NCI-H1436 treated with DMSO at 0.1 percent for 48 hours (cell line): ENCODE measurements at places on chromosomes 6 and 20.

GRCh38 chr6:129606664-129607063, 103.3 kb downstream of the ARHGAP18 start:
- no peak for DNase-seq

DNA sequence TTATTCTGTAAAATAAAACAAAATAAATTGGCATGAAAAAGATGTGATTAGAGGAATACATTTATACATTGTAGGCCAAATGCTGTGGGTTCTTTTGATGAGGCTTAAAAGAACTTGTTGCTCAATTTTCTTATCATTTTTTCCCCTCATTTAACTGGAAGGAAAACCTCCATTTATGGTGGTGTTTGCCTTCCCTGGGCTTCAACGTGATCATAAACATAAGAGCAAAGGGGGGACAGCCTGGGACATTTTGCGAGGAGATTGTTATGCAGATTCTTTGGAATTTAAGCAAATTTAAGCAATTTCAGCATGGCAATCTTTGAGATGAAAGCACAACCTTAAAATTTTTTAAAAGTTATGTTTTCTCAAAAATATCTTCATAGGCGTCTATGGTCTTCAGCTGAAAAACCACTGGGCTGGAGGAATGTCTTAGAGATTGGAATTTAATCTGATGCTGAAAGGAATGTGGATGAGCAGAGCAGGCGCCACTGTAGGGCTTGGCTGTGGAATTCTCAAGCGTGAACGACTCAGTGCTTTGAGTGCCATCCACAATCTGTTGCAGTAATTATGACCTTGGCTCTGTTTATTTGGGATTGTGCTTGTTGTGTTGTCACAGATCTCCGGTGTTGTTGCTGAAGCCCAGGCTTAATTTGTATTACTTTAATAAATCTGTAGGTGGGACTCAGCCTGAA, 149.4 kb upstream of the MLIP start:
- DNase-seq: no peak

DNA sequence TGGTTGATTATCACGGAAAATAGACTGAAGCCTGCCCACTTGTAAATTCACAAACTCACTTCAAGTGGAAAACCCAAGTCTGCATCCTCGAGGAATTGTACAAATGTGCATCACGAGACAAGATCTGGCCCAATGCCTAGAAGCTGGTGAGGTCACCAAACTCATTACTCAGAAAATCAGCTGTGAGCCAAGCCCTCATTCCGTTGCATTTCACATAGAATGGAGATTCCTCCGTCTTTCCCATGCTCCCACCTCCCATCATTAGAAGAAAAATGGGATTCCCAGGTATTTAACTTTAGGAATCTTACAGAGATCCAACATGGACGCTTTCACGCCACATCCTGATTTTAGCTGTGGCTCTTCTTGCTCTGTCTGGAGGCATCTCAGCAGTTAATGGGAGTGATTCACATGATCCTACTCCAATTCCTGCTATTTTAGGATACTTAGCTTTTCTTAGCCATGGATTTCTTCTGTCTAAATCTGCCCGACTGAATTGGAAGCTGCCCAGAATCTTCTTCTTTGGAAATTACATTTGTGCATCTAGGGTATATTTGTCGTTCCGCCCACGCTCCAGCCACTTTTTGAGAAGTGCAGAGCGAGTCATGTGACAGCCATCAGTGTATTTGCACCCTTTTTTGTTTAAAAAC, 68.7 kb upstream of the STMND1 start:
- DNase-seq: no peak

DNA sequence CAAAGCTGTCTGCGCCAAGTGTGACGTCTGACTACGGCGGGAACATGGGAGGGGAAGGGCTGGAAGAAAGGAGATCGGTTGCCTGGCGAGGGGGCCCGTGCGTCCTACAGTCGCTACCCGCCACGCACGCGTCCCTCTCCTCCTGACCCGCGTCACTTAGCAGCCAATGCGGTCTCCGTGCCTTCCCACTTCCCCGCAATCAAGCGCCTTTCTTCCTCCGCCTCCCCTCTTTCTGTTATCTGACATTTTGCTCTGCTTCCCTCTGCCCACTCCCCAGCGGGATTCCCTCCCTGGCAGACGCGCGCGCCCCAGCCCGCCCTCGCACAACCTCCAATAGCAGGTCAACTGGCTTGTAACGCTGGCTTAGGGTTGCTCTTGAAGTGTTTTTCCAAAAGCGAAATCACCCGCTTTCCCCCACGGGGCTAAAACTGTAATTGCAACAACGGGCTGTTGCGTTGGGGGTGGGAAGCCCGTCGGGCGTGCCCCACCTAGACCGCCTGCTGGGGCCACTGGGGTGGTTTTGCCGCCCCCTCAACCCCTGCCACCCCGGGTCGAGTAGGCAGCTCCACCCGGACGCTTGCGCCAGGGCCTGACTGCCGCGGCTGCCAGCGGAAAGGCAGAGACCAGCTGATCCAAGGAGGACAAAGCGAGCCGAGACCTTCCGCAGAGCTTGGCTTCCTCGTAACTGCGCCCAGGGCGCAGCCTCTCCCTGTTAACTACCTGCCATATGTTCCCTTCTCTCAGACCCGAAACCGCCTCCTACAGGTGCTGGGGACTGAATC, 6.2 kb upstream of the SOX4 start:
- no peak for DNase-seq

DNA sequence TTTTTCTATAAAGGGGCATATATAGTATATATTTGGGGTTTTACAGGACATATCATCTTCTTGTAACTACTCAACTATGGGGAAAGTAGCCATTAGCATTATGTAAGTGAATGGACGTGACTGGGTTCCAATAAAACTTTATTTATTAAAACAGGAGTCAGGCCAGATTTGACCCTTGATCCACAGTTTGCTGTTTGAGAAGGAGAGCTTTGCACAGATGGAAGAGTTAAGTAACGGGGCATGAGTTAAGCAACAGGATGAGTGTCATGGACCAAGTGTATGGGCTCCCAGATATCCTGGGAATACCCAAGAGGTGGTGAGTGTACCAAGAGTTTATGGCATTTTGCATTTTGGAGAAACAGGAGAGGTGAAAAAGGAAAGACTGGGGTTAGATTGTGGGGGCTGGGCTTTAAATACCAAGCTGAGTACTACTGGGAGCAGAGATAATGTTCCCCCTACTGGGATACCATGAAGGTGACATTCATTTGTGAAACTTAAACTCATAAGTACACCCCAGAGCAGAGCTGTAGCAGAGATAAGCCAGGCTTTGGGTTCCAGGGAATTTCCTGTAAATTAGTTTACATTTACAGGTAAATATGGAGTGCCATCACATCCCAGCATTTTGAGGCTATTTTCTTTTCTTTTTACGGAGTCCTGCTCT, 18.5 kb upstream of the SCUBE3 start:
- no peak for DNase-seq

- peak; percentile 62 for DNase-seq
These were observed 88.0 kb downstream of the INSM1 start for GRCh38 chr20:20455926-20456325.

DNA sequence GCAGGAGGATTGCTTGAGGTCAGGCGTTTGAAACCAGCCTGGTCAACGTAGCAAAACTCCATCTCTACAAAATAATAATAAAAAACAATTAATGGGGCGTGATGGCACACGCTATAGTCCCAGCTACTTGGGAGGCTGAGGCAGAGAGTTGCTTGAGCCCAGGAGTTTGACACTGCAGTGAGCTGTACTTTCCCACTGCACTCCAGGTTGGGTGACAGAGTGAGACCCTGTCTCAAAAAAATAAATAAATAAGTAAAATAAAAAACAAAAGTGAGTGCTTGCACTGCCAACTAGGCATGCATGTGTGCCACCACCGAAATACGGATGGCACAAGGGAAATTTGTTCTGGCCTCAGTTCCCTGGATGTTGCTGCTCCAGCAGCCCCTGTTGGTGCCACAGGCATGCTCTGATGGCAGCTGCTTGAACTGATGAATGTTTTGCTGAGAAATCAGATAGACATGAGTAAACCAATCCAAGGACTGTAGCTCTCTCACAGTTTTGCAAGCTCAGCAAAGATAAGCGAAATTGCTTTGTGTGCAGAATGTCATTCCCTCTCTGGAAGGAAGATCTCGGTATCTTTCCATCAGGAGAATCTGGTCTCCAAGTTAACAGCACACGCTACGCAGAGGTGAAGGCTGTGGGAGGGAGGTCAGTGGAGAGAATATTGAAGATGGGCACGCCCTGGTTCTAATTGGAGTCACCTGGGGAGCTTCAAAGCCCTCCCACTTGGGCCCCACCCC, 188.0 kb upstream of the SLC24A3 start:
- no peak for DNase-seq

GRCh38 chr20:18032977-18033892, 24.5 kb downstream of the OVOL2 start:
- no peak for DNase-seq

- DNase-seq: no peak
These were observed 332.0 kb downstream of the BTBD9 start for GRCh38 chr6:38307740-38308139.

DNA sequence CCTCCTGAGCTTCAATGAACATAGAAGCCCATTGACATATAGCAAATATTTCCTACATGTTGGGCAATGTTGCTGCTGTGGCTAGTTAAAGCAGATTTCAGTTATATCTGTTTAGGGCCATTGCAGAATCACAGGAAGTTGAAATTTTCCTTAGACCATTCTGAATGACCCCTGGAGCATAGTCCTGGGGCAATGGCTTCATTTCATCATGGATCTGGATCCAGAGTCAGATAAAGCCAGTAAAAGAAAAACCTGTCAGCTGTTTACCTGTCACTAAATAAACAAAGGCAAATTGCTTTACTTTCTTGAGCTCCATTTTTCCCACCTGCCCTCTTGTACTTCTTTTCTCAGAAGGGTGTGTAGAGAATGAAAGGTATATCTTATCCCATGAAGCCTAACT, 494.0 kb upstream of the MAP3K7 start:
- no peak for DNase-seq

DNA sequence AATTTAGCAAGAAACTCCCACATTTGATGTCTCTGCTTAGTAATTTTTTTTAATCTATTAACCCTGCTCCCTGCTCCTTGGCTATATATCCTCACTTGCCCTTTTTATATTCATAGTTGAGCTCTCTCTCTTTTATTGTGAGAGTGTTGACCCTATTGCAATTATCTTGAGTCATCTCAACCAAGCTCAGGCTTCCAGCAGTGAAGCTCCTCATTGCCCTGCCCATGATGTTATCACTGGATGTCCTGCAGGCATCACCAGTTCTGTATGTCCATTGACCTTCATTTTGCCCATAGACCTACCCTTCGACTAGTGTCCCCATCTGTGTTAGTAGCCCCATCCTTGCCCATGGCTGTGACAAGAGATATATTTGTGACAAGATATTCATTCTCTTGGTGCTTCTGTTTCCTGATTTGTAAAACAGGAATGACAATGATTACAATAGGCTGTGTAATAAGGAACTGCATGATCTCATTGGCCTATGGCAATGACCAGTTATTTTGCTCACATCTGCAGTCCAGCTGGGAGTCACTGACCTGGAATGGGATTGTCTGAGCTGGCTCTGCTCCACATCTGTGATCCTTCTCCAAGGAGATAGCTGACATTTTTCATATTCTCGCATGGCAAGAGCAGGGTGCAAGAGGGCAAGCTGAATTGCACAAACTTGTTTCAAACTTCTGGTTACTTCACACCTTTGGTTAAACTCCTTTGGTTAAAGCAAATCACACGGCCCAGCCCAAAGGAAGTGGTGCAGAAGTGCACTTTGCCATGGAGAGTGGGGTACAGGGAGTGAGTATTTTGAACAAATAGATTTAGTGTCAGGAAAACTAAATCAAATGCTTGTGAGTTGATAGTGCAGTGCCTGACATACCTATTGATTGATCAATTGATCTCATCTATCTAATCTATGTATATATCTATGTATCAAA, 47.7 kb upstream of the CST5 start:
- DNase-seq: no peak

DNA sequence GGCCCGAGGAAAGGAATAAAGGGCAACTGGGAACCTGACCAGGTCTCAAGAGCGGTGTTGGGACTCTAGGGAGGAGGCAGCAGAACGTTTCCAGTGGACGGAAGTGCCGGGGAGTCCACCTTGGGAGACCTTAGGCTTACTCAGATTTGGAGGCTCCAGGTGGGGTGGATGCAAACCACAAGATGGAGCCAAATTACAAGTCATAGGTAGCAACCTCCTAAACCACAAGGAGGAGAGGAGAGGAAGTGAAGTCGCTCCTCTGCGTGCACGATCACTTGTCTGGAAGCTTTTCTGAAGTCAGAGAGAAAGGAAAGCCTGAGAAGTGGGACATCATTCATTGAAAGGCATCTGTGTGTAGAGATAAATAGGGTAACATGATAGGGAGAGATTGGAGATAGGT, 9.3 kb downstream of the HLA-DOA start:
- no peak for DNase-seq

DNA sequence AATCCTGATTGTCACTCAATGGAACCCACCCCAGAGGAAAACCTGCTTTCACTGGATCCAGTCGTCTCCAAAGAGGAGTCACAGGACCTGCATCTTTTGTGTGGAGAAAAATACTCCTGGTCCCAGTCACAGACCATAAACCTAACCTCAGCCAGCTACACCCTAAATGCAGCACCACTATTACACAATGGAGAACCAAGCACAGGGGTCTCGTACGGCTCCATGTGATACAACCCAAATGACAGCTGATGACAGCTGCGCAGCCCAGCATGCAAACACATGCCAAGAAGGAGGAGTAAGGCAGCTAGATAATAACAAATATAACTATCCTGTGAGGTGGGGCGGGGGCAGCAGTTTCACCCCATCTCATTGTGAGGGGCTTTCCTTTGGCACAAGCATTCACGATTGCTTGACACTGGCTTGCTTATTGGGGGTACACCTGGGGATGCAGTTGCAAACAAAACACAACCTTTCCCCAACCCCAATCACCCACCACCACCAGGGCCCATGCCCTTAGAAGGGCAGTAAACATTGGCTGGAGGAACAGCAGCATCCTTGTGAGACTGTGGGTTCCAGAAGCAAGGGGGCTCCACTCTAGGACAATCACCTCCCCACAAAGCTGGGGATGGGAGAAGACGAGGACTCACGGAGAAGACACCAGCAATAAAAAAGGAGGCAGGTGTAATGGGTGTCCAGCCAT, 51.5 kb downstream of the TRERF1 start:
- DNase-seq: no peak

DNA sequence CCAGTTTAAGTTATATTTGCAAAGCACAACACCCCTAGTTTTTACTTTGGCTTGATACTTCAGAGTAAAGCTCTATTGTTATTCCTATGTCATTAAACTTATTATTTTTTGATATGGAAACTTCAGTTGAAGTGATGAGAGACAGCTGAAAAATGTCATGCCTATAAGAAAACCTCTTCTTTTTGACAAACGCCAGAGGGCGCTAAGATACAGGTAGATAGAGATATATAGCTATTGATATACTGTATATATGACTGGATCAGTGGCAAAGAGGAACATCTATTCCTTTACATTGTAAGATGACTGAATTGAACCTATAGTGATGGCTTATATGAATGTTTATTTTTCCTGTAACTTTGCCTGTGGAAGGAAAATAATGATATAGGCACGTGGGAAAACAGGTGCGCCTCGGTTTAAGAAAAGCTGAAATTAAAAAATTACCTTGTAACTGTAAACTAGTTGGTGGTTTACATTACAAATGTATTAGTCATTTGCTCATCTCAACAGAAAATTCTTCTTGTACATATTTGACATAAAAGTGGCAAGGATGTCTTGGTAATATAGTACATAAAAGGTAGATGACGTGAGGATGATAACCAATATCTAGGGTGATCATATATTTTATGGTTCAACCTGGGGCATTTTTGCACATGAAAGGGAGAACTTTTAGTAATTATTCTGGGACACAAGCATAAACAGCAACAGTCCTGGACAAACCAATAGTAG, 74.1 kb downstream of the LAMA4 start:
- peak; percentile 40 for DNase-seq
